ENCODE measurements at places on chromosomes 5 and 9.

DNA sequence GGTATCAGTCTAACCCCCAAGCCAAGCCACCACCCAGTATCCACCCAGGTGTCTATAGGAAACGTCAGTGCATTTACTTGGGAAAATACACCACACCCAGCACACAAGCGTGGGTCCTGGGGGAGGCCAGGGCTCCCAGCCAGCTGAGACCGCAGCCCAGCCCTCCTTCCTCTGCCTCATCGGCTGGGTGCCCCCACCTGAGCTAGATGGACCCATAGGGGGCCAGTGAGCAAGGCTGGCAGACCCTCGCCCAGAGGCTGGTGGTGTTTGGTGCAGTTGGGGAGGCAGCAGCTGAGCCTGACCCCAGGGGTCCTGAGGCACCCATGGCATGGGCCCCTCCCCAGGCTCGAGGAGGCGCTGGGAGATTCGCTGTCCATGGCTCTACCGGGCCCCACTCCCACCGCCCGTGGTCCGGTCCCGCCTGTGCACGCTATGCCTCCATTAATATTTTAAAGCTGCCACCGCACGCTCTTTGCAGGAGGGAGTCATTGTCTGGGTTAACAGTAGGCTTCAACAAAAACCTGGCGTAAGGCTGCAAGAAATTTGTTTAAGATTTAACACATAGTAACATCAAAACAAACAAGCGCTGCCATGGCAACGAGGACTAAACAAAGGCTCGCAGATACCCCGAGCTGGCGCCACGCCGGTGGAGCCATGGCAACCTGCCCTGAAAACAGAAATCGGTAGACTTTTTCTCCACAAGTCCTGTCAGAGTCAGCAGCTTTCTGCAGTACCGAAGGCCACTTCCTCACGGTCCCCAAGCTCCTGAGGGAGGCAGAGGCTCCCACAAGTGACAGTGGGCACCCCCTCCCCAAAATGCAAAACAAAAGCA lies 20.6 kb downstream of the TPPP start:
- no peak for DNase-seq

DNA sequence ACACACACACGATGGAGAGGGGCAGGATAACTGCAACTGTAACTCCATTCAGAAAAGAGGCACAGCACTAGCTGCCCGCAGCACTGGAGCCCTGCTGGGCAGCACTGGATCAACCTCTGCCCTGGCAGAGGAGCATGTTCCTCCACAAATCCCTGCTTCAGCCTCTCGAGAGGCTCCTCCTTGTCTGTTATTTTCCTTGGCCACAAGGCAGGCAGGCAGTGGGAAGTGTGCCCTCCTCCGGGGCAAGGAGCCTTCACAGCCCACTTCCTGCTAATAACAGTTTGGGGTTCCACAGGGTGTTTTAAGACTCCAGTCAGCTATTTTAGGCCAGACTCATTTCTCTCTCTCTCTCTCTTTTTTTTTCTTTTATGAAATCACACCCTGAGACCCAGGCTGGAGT lies 11.8 kb downstream of the FXN start:
- DNase-seq, result no peak

DNA sequence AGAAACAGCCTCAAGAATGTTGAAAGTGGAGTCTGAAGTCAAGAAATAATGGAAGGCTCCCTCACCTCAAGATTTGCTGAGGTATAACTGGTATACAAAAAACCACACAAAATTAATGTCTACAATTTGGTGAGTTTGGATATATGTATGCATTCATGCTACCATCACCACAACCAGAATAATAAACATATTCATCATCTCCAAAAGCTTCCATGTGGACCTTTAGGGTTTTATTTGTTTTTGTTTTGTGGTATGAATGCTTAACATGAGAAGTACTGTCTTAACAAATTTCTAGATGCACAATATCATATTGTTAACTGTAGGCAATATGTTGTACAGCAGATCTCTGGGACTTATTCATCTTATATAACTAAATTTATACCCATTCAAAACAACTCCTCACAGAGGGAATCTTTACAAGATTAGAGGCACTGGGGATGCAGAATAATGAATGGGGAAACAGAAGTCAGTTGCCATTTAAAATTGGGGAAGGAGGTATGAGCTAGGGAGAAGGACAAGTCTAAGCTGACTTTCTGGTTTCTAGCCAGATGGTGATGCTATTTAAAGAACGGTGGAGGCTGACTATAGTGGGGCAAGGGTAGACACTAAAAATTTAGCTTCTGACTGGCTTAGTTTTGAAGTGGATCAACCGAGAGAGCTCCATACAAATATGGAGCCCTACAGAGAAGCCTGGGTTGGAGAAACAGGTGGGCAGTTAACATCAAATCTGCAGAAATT lies 213.9 kb downstream of the BNC2 start:
- no peak for DNase-seq

- DNase-seq, result no peak
Observed at GRCh38 chr5:54037205-54037604, 273.2 kb downstream of the ARL15 start.

GRCh38 chr5:5373351-5373989 lies 49.0 kb upstream of the ICE1 start:
- DNase-seq, result no peak

DNA sequence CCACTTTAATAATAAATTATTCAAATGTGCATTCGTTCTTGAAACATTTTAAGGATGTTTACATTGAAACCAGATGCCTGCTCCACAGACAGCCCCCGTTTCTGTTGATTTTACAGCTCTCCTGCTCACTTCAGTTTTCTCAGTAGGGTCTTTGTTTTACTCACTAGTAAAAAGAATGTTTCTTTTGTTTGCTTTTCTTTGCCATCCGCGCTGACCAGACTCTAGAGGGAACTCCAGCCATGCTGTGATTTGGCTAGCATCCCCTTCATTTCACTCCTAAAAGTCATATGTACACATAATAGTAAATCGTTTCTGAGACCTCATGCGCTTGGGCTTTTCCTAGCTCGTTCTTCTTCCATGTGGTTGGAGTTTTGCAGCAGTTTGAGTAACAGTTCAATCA lies 28.7 kb upstream of the PALM2AKAP2 start:
- no peak for DNase-seq

DNA sequence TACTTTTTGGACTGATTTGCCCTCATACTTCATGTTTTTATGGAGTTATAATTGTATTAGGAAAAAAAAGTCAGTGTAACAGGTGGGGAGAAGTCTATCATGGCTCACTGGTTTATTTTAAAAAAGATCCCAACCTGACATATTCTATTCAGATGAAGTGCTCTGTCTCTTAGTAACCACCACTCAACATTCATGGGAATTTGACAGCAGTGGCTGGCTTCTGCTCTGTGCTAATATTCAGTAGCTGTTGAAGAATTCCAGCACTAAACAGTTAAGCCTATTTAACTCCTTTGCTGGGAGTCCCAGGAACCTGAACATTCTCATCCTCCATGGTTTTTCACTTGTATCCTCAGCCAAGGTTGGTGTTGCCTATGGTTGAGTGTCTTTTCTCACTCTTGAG lies 23.1 kb downstream of the CMYA5 start:
- DNase-seq, result no peak

GRCh38 chr5:168881427-168882149 lies 302.4 kb upstream of the PANK3 start:
- no peak for DNase-seq

DNA sequence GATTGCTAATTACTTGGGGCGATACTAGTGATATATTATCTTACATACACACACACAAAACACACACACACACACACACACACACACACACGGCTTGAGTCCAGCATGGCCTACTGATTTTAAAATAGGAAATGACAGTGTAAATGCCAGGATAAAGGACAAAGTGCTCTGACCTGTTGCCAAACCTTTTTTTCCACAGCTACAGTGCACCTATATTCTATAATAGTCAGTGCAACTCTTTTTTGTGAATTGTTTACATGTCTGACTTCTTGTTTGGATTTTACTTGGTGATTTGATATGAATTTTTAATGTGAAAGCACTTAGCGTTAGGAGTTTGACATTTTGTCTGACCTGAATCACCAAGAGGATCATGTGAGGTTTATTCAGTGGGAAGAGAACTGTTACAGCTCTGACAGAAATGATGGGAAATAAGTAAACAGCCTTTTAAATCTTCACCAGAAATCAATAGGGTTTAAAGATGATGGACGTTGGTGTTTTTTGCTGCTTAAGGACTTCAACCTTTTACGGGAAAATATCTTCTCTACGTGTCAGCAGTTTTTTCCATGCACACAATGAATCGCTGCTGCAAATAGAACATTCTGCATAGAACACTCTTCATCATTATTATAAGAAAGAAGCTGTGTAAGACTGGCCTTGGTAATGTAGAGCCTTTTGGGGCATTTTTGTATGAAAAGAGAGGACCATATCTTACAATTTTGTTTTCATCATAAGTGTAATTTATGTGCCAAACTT lies 218.5 kb downstream of the RANBP17 start:
- DNase-seq, result no peak

GRCh38 chr5:97042996-97043395 lies 99.4 kb downstream of the LIX1 start:
- DNase-seq, result no peak

DNA sequence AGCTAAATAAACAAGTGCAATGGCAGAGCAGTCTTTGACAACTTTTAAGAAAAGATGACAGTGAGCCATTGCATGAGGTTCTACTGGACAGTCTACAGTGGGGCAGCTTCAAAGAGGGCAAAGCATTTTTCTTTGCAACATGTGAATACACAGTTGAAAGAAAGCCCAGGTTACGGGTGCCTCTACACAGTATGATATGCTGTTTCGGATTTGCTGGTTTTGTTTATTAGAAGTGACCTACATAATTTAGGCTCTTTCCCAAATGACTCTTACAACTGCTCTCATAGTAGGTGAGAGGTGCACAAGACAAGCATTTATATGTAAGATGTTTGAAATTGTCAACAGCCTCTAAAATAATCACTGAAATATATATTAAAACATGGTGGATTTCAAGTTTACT lies 62.4 kb downstream of the MEF2C start:
- DNase-seq, result peak; percentile 22

DNA sequence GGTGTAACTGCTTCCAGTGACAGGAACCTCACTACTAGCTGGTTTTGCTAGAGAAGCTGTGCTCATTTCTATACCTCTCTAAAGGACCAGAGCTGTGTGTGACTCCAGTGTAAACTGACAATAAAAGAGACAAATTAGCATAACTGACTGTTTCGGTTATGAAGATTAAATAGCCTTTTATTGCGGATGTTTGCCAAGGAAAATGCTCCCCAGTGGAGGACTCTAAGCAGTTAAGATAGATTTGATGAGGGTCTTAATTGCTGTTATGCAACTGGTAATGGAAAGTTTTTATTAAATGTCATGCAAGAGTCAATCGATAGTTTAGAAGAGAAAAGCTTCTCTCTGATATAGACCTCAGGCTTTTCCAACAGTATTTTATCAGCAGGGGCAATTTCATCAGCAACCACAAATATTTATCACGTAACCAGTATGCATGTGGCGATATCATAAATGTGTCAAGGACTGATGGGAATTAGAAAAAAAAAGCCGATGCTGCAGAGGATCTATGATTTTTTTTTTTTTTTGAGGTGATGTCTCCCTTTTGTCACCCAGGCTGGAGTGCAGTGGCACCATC lies 275.2 kb upstream of the DMAC1 start:
- no peak for DNase-seq

- no peak for DNase-seq
Observed at GRCh38 chr5:109805472-109805871, 115.7 kb downstream of the MAN2A1 start.

- peak; percentile 28 for DNase-seq
Observed at GRCh38 chr9:111482694-111483438, 1.3 kb downstream of the ECPAS start.

DNA sequence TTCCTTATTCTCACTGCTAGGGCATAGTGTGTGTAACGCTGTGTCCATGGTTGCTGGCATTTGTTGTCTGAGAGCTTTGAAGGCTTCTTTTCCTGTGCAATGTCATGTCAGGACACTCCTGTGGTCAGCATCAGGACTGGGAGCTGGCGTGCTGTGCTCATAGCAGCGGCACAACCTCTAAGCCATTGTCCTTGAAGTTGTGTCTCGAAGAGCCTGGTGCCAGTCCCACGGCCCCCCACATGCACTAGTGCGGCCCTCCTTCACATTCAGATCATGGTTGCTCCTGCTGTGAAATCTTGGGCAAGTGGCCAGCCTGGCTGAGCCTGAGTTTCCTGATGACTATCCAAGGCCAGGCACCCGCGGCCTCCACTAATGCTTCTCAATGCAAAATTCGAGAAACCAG lies 32.4 kb downstream of the PDZD2 start:
- no peak for DNase-seq

GRCh38 chr5:39080597-39081204 lies 6.5 kb upstream of the RICTOR start:
- DNase-seq, result no peak

DNA sequence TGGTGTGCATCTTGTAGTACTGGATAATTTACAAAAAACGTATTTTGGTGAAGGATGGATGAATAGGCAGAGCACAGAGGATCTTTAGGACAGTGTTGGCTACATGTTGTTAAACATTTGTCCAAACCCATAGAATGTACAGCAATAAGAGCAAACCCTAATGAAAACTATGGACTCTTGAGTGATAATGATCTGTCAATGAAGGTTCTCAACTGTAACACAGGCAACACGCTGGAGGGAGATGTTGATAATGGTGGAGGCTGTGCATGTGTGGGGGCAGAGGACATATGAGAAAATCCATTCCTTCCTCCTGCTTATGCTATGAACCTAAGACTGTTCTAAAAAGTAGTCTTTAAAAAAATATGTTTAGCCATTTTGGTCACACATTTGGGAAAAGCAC lies 194.0 kb downstream of the FER start:
- DNase-seq, result no peak
